Stimulated activated CD8-positive, alpha-beta memory T cell treated with anti-CD3 and anti-CD28 coated beads, Interleukin-15, amount 100 ng/mL, for 4 hours (primary cell): ENCODE measurements at places on chromosomes 11 and 22.

GRCh38 chr11:35583843-35584242, 34.4 kb upstream of the FJX1 start:
- DNase-seq: no peak

GRCh38 chr22:37402184-37402506, 25.1 kb downstream of the ELFN2 start:
- DNase-seq: no peak

DNA sequence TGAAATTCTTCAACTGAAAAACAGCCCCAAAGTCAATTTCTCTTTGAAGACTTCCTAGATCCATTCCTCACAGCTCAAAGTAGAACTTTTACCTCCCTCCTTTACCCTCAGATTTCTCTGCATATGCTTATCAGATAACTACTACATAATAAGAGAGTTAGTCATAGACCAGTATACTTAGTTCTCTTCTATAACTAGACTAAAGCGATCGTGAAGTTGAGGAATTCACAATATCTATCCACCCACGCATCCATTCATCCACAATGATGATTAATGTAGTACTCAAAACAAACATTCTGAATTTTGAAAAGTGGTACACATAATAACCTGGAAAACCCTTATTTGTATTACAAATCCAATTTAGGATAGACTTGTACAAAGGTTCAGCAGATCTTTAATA, 800.9 kb upstream of the TENM4 start:
- DNase-seq: no peak

- no peak for DNase-seq
Measured at GRCh38 chr11:131750152-131750551, 379.7 kb downstream of the NTM start.

DNA sequence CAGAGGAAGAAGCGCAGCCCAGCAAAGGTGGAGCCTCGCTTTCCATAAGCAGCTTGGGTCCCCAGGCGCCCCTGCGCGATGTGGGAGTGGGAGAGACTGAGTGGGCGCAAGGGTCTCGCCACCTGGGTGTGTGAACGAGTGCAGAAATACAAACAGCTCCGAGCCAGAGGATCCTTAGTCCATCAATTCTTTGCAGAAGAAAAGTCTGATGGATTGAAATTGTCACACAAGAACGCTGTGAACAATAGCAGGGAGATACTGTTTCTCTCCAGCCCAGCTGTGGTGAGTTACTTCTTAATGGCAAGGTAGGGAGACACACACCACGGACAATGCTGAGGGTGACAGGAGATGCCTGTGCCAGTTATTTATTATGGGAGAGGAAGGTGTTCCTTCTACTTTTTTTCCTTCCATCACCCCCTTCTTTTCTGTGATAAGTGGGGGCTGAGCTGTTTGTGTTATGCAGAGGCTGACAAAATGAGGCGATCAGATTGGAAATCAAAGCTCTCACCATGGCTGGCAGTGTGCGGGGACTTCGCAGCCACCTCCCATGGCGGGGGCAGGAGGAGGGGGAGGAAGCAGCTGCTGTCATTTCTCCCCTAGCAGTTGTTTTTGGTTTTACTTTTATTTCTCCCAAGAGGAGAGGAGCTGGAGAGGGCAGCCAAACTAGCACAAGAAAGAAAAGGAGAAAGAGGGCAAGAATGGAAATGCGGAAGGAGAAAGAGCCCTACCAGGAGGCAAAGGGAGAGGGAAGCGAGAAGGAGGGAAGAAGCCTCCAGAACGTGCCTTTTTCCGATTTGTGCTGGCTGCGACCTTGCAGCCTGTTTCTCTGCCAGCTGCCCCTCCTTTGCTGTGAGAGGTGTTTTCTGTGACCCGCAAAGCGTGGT, 755.8 kb downstream of the NTM start:
- no peak for DNase-seq

DNA sequence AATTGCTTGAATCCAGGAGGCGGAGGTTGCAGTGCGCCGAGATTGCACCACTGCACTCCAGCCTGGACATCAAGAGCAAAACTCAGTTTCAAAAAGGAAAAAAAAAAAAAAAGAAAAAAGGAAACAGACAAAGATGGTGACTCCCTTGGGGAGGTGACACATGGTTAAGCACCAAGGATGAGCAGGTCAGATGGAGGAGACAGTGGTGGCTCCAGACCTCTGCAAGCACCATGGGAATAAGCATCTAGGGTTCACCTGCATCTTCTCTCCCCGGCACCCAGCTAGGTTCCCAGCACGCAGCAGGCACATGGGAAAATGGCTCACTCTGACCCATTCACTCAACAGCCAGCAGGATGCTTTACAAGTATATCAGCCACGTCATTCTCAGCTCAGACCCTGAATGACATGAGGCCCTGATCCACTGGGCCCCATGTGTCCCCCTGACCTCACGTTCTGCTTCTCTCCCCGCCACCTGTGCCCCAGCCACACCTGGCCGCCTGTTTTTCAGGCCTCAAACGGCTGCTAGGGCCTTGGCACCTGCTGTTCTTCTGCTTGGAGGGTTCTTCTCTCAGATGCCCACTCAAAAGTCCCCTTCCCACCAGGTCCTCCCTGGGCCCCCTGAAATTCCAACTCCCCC, 24.2 kb downstream of the A4GALT start:
- no peak for DNase-seq

GRCh38 chr11:111494040-111494439, 18.1 kb downstream of the BTG4 start:
- DNase-seq: no peak

GRCh38 chr11:118051611-118052461, 25.0 kb upstream of the TMPRSS4 start:
- peak; percentile 45 for DNase-seq

DNA sequence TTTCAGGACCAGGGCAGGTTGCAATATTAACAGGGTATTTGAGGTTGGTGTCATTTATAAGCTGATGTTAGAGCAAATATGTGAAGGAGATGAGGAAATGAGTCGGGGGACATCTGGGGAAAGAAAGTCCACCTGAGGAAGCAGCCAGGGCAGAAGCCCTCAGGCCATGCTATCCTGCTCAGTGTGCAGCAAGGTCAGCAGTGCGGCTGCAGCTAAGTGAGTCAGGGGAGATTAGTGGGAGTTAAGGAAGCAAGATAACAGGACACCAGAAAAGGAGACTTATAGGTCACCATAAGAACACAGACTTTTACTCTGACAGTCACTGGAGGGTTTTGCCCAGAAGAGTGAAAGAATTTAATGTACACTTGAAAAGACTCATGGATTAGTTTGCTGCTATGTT, 468.9 kb downstream of the NTM start:
- DNase-seq: no peak

DNA sequence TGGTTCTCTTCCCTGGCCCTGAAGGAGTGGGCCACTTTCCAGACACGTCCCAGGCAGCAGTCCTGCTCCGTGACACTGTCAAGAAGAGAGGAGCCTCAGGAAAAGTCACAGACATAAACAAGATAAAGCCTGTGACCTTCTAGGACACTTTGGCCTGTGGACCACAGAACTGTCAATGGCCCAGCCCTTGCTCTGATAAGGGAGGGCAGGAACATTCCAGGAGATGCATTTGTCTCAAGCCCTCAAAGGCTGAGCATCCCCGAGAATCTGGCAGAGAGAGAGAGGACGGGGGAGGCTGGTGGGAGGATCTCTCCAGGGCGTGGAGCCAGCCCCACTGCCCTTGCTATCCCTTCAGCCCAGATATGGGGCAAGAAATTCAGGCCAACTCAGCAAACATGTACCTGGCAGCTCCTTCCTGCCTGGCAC, 476.4 kb downstream of the INSC start:
- no peak for DNase-seq
